Activated CD8-positive, alpha-beta memory T cell treated with anti-CD3 and anti-CD28 coated beads, Interleukin-2, amount 10 ng/mL, durations not matched to agents 7 days and 5 days (primary cell): ENCODE measurements at places on chromosomes 7 and 10. TPM values are rescaled to one million over a fixed set of nuclear protein-coding genes. Genes with fewer than 3 reads are reported as not detected.

- peaks cover 31% of the 10 kb centered on the region for H3K27me3 ChIP-seq
- H3K27ac ChIP-seq = no peak overlapping the region
- no peak for DNase-seq
- no peaks in the 10 kb centered on the region for H3K4me1 ChIP-seq
These were observed 39.8 kb upstream of the LANCL2 start for GRCh38 chr7:55325371-55325792.

GRCh38 chr7:93836116-93836515 lies 54.4 kb downstream of the TFPI2 start:
- H3K4me3 ChIP-seq = no peak overlapping the region
- no peaks in the 10 kb centered on the region for H3K4me1 ChIP-seq
- no peak overlapping the region for H3K27ac ChIP-seq
- DNase-seq = no peak
- H3K27me3 ChIP-seq = peaks cover 2% of the 10 kb centered on the region
- H3K36me3 ChIP-seq = no peaks in the 10 kb centered on the region

DNA sequence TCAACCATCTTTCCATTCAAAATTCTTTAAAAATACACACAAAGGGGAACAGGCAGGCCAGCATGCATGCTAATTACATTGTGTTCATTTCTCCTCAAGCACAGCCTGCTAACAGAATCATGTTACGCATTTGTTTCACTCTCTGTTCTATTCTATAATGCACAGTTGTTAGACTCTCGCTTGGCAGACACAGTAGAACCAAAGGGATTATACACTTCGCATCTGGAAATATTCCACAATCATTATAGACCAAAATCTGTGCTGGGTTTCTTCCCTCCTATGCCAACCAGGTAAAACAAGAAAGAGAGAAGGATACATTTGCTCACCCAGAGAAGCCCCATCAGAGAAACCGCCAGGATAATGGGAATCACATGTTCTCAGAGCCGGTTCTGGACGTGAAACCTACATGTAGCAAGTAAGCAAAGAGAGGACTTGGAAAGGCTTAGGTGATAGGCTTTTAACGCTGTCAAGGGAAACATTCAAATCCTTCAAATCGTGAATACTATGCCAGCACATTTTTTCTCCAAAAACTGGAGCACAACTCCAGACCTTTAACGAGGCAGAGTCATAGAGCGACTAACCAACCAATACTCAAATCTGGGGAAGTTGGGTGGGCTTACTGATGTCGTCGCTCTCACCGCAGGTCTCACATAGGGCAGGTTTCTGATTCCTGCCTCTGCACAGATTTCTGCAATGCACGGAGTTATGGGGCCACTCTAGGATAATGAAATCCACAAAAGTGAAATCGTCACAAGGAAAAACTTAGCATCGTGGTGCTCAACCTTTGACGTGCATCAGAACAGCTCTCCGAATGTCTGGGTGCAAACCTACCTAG lies 380.5 kb upstream of the AUTS2 start:
- H3K27me3 ChIP-seq = no peaks in the 10 kb centered on the region
- no peak for DNase-seq
- H3K27ac ChIP-seq = no peak overlapping the region
- no peaks in the 10 kb centered on the region for H3K4me1 ChIP-seq

DNA sequence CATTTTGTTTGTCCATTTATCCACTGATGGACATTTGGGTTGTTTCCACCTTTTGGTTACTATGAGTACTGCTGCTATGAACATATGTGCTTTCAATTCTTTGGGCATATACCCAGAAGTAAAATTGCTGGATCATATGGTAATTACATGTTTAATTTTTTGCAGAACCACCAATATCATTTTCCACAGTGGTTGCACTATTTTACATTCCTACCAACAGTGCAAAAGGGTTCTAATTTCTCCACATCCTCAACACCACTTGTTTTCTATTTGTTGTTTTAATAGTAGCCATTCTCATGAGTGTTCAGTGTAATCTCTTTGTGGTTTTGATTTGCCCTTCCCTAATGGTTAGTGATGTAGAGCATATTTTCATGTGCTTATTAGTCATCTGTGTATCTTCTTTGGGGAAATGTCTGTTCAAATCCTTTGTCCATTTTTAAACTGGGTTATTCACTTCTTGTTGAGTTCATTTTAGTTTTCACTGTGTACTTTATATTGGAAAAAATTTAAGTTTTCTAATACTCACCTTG lies 101.9 kb downstream of the HIBADH start:
- DNase-seq = no peak
- H3K27me3 ChIP-seq = no peaks in the 10 kb centered on the region
- peaks cover 3% of the 10 kb centered on the region for H3K36me3 ChIP-seq

- no peaks in the 10 kb centered on the region for H3K4me1 ChIP-seq
- H3K4me3 ChIP-seq = no peak overlapping the region
- H3K27ac ChIP-seq = no peak overlapping the region
- H3K27me3 ChIP-seq = no peaks in the 10 kb centered on the region
- no peak for DNase-seq
- H3K36me3 ChIP-seq = no peaks in the 10 kb centered on the region
These were observed 268.0 kb downstream of the ADRA2A start for GRCh38 chr10:111344804-111345203.

DNA sequence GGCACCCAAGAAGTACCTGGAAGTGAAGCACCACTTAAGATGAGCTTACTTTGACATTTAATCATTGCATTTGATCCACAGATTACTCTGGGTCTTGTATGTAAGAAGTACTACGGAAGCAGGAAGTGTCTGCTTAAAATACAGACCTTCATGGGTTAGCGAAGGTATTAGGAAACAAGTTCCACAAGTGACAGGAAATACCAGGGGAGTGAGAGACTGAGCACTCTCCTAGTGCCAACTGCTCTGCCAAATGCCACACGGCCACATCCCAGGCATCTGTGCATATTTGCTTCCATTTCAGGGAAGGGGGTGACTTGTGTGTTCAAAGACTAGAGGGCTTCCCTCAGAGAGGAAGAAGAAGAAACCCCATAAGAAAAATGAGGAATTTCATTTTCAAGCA lies 57.2 kb upstream of the ANK3 start:
- H3K27ac ChIP-seq = no peak overlapping the region
- H3K4me1 ChIP-seq = peaks cover 4% of the 10 kb centered on the region
- no peak for DNase-seq
- no peaks in the 10 kb centered on the region for H3K36me3 ChIP-seq
- H3K4me3 ChIP-seq = no peak overlapping the region

- H3K27me3 ChIP-seq = peaks cover 83% of the 10 kb centered on the region
- H3K36me3 ChIP-seq = no peaks in the 10 kb centered on the region
- peaks cover 29% of the 10 kb centered on the region for H3K4me1 ChIP-seq
These were observed 22.3 kb upstream of the PITRM1 start for GRCh38 chr10:3194871-3195270.

Gene CD36
- total RNA-seq = not detected

Gene ADIRF
- total RNA-seq = not detected
